ENCODE measurements at places on chromosomes 7 and 10.
A peak's percentile ranks its signal among the peaks of the same experiment; 100 is the strongest.

GRCh38 chr10:43998021-43998809 is 349.5 kb upstream of the ZNF32 start:
- no peak for DNase-seq

DNA sequence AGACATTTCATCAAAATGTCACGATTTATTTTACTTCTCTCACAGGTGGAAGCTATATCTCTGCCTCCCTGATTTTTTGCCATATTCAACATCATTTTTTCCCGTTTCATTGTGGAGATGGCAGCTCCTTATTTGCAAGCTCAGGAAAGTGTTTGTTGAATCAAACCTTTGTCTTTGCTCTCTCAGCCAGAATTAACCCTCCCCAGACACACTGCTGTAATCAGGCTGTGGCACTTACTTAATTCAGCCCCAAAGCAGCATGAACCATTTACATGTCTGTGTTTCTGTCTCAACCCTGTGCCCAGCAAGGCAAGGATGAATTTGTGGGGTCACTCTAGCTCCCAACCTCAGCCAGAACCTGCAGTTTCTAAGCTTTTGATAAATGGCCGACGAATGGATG is 397.2 kb downstream of the TCERG1L start:
- DNase-seq, result no peak

DNA sequence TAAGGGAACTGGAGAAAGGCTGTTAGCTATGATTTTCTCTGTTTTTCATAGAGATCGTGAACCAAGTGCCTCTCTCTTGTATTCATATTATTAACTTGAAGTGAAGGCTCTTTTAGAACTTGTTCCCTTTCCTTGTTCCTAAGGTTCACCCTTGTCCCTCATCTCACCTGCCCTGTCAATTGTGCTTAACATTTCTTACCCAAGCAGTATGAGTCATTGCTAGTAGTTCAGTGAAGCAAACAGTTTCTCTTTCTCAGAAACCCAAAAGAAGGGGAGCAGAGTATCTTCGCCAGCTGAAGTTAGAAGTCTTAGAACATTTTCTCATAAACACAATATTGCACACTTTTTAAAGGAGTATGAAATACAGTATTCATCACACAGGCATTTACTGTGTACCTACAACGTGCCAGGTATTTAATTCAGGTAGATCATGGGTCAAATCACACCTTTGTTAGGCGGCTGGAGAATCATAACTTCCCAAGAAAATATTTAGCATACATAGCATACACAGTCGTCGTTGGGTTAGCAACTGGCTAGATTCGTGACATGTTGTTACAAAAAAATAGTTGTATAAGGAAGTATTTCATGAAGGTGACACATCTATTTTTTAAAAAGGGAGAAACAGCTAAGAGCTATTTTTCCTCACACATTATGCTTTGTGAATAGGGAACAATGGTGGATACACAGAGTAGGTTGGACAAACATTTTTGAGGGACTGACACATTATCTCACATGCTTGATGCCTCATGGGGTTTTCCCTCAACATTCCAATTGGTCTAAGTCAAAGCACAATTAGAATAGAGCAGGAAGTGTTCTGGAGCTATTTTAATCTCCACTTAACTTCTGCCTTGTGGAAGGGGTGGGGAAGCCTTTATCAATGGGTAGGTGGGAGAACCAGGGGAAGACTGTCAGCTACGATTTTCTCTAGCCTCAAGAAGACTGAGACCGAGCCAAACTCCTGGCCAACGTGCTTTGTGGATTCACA is 13.2 kb downstream of the HDAC9 start:
- DNase-seq, result no peak

DNA sequence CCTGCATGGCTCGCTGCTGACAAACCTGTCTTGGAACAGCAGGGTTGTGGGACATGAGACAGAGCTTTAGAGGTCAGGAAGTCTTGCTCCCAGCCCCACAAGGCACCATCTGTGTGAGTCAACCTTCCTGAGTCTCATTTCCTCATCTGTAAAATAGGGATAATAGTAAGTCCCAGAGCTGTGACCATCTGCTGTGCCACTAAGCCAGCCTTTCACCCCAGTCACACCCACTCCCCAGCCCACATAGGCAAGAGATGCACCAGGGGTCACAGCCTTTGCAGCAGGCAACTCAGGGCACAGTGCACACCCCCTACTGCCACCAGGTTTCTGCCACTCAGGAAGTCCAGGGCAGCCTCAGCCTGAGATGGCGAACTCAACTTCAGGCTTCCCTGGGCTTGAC is 29.4 kb upstream of the CDH23 start:
- no peak for DNase-seq

GRCh38 chr7:16644636-16645592 is 640 bp downstream of the ANKMY2 start:
- DNase-seq, result no peak

DNA sequence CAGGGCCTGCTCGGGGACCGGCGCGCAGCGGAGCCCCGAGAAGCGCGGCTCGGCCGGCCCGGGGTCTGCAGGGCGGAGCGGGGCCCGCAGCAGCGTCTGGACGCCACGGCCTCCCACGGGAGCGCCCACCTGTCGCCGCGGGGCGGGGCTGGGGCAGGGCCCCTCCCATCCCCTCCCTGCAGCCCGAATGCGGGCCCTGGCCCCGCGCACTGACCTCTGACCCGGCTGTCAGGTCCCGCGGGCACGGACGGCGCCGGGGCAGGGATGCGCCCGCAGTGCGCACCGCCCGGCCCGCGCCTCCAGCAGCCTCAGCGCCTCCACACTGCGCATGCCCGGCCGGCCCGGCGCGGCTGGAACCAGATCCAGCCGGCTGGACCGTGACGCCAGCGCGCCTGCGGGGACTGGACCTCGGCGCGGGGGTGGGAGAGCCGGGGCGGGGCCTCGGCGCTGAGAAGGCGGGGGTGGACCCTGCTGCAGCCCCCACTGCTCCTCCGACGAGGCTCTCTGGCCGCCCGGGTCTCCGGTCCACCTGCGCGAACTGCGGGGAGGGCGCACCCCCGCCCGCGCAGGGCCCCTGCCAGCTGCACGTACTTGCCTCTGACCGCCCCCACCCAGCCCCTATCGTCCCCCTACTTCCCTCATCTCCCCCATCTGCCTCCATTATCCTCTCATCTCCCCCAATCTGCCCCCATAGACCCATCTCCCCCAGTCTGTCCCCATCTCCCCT is 16.1 kb upstream of the GPR146 start:
- DNase-seq, result no peak

DNA sequence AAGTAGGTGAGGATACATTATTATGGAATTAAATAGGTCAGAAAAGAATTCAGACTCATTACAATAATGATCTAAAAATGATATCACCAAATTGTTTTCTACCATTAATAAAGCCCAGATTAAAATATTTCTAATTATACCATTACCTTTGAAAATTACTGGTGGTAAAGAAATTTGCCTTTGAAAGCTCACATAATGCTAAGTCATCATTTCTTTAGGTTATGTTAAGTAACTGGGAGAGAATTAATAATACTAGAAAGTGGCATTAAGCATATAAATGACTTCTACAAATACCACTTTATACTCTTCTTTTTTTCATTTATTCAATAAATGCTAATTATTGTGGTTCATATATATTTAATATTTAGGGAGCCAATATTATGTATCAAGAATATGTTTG is 641.2 kb upstream of the LRRTM3 start:
- DNase-seq, result no peak

GRCh38 chr7:157037635-157038034 is 27.2 kb upstream of the MNX1 start:
- no peak for DNase-seq

GRCh38 chr7:34662058-34662708 is 4.2 kb downstream of the NPSR1 start:
- DNase-seq, result no peak

DNA sequence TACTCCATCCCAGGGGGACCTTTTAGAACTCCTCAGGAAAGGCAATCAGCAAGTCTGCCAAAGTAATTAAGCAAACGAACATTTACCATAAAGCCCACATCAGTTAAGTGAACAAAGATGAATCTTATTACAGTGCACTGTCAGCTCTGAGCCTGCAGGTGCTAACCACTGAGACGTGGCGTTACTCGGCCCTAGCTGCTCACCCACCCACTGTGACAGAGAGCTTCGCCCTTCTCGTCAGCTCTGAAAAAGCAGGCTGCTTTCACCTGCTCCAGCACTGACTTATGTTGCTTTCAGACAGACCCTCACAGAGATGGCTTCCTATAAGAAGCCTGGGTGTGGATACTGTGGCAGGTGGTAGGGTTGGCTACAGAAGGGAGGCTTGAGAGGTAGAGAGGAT is 57.7 kb upstream of the KCNIP2 start:
- DNase-seq, result peak; percentile 27

GRCh38 chr10:86659721-86660453 is 5.5 kb downstream of the OPN4 start:
- DNase-seq, result no peak

Measured in NCI-H524 treated with DMSO at 0.1 percent for 48 hours (cell line).